ENCODE measurements at places on chromosomes 16 and 17.
A peak's percentile ranks its signal among the peaks of the same experiment; 100 is the strongest.

- no peak for DNase-seq
Measured at GRCh38 chr17:77429369-77429968, 288.7 kb downstream of the SEC14L1 start.

- no peak for DNase-seq
Measured at GRCh38 chr17:57534863-57535248, 210.2 kb downstream of the CCDC182 start.

GRCh38 chr16:414395-415169 lies 10.9 kb upstream of the RAB11FIP3 start:
- no peak for DNase-seq

GRCh38 chr17:35243561-35244340 lies 879 bp downstream of the SLFN5 start:
- DNase-seq = peak; percentile 60

GRCh38 chr16:57235128-57236021 lies 9.7 kb upstream of the ARL2BP start:
- no peak for DNase-seq

GRCh38 chr16:27222249-27223225 lies 19.2 kb downstream of the KDM8 start:
- DNase-seq = no peak

DNA sequence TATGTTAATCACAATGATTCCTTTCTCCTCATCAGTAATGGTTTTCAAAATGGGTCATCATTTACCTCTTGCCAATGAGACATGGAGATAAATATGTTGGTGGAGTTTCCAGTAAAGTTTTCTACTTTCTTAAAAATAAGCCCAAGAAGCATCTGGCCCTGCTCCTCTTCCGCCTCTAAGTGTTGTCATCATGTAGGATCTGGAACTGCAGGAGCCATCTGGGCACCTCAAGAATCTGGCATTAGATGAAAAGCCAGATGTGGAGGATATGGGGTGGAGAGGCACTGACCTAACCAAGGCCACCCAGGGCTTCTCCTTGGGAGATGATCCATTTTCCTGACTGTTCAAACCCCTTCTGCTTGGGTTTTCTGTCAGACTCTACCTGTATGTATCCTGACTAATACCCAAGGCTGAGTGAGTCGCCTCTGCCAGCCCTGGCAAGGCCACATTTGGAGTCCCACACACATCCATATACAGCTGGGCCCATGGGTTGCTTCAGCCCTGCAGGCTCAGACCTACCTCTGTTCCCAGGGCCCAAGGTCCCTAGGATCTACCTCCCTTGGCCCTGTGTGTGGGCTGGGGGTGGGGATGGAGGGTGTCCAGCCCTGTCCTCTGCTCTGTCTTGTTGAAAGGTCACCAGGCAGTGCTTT lies 24.6 kb downstream of the CCDC182 start:
- no peak for DNase-seq

DNA sequence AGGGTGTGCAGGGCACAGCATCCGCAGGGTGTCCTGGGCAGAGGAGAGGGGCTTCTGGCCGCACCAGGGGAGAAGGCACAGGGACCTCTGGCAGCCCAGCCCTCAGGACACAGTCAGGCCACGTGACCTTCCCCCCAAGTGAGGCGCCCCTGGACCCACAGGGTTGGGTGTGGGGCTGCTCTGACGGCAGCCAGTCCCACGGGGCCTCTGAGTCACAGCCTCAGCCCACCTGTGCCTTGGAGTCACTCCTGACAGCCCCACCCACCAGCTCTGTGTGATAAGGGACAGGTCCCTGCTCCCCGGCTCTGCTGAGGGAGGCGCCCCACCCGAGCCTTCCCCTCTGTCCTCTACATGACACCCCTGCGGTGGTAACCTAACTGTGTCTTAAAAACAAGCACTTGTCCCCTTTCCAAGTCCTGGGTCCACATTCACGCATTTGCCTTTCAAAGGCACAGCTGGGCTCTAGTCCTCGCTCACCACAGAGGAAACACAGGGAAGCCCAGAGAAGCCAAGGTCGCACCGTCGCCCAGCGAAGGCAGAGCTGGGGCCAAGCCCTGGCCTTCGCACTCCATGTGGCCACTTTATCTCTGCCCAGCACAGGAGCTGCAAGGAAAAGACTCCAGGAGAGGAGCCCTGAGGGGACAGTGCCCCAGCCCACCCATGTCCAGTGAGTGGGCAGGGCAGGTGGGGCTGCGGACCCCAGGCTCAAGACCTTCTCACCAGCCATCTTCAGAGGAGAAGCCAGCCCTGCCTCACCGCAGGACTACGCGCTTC lies 5.1 kb upstream of the NPTX1 start:
- DNase-seq = no peak

DNA sequence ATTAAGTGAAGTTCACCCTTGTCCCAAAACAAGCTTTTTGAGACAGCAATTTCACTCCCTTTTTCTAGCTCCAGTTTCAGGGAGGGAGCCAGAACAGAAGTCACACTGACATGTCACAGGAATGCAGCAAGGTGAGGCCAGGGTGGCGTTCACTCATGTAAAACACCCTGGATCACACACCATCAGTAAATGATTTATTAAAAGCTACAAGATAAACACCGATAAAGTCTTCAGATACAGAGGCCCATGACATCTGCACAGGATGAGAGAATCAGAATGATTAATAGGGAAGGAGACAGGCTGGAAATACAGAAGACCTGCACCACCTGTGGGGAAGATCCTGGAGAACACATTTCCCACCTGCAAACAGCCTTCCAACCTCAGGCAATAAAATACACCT lies 77.5 kb upstream of the DYNLRB2 start:
- DNase-seq = no peak

GRCh38 chr17:13429201-13429600 lies 172.5 kb downstream of the HS3ST3A1 start:
- DNase-seq = no peak

GRCh38 chr17:17933775-17934174 lies 38.4 kb downstream of the TOM1L2 start:
- no peak for DNase-seq

DNA sequence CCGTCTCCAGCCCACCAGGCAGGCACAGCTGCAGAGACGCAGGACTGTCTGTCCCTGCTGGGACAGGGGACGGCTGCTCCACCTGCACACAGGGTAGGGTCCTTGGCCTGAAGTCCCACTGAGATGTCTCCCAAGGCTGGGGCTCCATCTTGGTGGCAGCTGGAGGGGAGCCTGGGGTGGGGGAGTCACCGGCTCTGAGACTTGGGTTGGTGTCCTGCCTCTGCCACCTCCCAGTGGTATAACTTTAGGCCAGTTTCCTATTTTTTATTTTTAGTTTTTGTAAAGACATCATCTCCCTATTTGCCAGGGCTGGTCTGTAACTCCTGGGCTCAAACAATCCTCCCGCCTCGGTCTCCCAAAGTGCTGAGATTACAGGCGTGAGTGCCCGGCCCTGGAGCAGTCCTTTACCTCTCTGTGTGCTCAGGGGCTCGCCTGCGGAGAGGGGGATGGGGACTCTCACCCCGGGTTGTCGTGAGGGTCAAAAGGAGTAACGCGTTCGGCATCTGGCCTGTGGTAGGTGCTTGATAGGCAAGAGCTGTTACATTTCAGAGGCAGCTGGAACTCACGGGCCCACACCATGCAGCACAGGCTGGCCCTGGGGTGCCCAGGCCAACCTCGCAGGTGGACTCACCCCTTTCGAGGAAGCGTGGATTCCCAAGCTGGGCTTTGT lies 46.6 kb upstream of the DOC2B start:
- no peak for DNase-seq

- no peak for DNase-seq
Measured at GRCh38 chr17:64254755-64255154, 8.3 kb downstream of the TEX2 start.

GRCh38 chr16:30382111-30382881 lies at the start of gene SEPTIN1:
Gene SEPTIN1 (minus strand): TSS chr16:30382561. CDS start chr16:30382542, 19 bp downstream.
- no peak for DNase-seq
